ENCODE measurements at places on chromosomes 12 and 14.

DNA sequence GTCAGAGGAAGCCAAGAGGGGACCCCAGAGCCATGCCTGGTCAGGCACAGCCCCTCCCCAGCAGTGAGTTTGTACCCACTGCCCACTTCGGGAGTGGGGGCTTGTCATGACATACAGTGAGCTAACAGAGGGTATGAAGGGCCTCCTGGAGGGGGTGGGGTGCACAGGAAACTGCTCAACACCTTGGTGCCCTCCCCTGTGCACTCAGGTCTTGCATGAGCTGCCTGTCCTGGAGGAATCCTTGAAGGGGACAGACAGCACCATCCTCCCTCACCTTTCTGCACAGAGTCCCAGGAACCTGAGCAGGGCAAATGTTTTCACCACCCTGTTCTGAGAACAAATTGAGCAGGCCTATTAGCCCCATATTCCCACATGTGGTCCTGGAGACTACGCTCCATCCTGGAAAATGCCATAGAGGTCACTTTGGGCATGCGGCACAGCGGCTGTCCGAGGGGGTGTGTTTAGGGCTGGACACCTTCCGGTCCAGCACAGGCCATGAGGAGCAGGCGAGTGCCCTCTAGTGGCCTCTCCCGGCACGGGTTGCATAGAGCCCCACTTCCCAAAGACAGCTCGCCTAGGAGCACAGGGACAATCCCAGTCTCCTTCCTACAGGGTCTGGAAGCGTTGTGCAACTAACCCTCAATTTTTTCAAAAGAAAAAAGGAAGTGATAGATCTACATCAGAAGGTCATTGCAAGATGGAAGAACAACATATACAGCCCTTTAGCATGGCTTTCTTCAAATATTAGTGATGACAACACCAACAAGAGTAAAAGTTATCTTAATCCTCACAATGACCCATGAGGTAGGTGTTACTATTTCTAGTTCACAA is 31.9 kb upstream of the ZFP36L1 start:
- peak; percentile 99 for ATAC-seq

DNA sequence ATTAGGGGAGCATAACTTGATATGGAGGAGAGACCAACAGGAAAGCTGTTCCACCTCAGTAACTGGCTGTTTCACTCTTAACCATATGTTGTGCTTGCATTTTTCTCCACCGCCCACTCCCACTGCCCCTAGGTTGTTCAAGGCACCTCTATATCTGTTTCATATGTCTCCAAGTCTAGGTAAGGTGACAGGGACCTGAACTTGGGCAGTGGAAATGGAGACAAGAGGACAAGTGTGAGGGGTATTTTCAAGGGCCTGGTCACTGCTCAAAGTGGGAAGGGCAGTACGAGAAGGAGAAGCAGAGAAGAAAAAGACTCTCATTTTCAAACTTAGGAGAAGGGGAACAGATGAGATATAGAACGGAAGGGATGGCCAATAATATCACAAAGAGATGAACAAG is 3.1 kb downstream of the SLC38A1 start:
- ATAC-seq = no peak

DNA sequence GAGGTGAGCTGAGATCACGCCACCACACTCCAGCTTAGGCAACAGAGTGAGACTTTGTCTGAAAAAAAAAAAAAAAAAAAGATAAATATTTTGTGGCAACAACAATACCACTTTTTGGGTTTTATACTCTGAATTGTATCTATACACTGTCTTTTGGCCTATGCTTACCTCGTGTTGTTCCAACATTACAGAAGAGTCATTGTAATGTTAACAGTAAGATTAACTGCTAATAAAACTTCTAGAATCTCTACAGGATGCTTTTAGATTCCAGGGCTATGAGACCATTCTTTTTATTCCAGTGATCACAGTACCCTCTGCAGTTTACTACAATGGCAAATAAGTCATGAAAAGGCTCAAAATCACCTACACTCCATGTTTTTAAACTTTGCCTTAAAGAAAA is 11.6 kb downstream of the IFT81 start:
- no peak for ATAC-seq

GRCh38 chr12:123436017-123436964 is at the start of gene RILPL2:
RILPL2 (minus strand) TSS chr12:123436684; CDS start chr12:123436420, 264 bp downstream.
- ATAC-seq = peak; percentile 98

- no peak for ATAC-seq
Measured at GRCh38 chr14:33271891-33272290, 333.2 kb downstream of the NPAS3 start.

DNA sequence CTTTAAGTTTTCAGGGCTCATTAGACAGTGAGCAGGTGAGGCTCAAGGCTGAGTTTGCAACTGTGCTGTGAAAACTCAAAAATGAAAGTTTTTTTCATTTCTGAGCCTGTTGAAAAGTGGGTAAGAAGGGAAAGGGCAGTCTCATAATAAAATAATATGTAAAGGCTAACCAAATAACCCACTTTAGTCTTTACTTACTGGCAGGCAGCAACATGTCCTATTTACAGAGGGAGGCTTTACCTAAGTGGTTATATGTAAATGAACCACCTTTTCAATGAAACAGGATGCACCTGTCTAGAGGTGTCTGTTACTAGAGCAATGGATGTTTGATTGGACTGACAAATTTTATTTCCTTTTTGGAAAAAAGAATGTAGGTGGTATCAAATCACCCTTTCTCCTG is 158.0 kb downstream of the ETV6 start:
- no peak for ATAC-seq

DNA sequence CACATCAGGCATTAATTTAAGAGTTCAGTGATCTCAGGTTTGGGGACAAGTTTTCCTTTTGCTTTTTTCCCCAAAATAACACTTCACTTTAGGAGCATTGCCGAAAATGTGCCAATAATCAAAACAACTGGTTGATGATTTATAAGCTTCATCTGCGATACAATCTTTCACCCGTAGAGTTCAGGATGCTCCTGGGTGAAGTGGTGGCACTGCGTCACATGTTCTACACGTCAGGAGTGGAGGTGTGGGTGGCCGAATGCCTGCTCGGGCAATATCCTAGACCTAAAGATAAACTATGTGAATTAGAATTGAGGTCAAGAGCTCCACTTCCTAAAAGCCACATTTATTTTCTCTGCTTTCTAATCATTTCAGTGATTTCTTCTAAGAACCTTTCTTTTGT is 70.9 kb upstream of the DICER1 start:
- no peak for ATAC-seq

DNA sequence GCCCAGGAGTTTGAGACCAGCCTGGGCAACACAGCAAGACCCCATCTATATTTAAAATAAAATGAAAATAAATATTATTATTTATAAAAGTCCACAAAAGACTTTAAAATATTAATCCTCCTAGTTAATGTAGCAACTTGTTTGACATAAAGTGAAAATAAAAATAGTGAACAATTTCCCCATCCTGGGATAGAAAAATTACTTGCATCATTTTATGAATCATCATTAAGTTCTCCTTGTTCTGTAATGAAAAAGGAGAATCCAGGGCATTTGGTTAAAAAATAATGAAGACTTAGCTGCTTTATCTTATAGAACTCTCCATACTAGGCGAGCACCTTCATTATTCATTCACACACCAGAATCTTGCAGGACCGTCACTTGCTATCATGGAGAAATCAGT is 66.1 kb downstream of the ELK3 start:
- no peak for ATAC-seq

- no peak for ATAC-seq
Measured at GRCh38 chr12:49161092-49161795, 27.6 kb downstream of the TUBA1A start.

GRCh38 chr12:12121061-12121460 is 50.3 kb downstream of the BCL2L14 start:
- ATAC-seq = no peak

GRCh38 chr12:77402716-77403115 is 337.3 kb upstream of the E2F7 start:
- peak; percentile 76 for ATAC-seq

DNA sequence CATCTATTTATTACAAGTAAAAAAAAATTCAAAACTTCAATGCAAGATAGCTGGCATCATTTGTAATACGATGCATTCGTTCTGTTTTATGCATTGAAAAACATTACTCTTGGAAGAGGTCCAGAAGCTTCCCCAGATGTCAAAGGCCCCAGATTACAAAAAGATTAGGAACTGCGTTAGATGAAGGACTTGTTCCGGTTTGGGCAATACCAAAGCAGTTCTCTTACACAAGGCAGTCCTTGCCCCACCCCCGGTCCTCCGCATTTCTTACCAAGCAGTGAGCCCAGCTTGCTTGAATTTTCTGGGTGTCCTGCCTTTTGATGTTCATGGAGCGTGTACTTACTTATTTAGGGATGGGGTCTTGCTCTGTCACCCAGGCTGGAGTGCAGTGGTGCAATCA is 4.8 kb upstream of the HVCN1 start:
- ATAC-seq = no peak

DNA sequence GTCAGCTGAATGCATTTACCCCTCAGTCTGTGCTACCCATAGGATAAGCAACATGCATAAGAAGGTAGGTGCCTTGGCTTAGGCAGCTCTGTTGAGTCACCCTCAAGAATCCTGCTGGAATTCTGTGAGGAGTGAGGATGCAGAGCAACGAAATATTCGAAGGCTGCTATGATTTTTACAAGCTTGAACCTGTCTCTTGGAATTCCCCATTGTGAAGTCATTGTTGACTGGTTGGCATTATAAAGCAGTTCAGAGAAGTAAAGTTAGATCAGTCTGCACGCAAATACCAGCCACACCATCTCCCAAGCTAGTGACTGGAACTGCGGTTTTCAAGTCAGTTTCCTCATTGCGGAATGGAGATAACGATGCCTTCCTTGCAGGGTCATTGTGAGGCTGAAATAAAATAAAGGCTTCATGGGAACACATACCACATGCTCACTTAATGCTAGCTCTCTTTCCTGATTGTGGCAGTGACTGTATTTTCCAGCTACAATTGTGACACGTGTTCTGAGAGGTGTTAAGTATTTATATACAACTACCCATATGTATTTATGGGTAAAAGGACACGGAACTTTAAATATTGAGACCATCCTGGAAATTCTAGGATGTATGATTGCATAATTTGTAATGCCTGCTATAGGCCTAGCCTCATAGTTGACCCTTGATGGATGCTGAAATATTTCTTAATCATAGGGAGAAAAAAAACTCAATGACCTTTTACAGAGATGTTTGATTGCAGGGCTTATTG is 96.7 kb downstream of the ETV6 start:
- peak; percentile 66 for ATAC-seq

DNA sequence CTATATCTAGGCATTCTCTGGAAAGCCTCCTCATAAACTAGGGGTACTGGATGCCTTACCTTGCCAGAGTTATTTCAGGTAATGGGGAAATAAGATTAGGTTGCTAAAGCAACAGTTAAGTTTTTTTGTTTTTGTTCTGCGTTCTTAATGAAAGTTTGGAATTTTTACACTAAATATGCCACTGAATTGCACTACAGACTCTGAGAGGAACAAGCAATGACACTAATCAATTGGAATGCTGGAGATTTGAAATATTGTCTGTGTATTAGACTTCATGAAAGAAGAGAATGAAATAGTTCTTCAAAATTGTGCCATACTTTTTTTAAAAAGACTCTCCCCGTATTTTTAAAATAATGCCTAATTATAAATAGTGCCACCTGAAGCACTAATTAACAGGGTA is 287.8 kb downstream of the NAV3 start:
- no peak for ATAC-seq

DNA sequence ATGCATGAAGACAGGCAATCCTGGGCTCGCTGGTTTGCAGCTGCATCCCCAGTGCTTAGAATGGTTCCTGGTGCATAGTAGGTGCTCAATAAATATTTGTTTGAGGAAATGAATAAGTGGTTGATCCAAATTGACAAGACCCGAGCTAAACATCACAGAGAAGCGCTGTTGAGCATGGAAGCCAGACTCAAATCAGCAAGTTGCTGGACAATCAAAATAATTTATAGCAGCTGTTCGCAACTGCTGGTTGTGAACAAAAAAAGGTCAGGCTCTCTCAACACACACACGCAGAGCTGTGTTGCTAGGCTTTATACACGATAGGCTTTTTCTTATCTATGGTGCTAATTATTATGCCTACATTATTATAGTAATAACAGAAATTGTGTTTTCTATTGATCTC is 190.2 kb downstream of the TBX5 start:
- ATAC-seq = no peak

All from SK-N-SH treated with all-trans-retinoic acid at 6 μM for 48 hours (cell line).